ENCODE measurements at places on chromosomes 3 and 15.

- DNase-seq, result no peak
Observed at GRCh38 chr15:76577879-76578512, 241.4 kb downstream of the ISL2 start.

- DNase-seq, result no peak
Observed at GRCh38 chr15:57256939-57257338, 119.4 kb upstream of the CGNL1 start.

DNA sequence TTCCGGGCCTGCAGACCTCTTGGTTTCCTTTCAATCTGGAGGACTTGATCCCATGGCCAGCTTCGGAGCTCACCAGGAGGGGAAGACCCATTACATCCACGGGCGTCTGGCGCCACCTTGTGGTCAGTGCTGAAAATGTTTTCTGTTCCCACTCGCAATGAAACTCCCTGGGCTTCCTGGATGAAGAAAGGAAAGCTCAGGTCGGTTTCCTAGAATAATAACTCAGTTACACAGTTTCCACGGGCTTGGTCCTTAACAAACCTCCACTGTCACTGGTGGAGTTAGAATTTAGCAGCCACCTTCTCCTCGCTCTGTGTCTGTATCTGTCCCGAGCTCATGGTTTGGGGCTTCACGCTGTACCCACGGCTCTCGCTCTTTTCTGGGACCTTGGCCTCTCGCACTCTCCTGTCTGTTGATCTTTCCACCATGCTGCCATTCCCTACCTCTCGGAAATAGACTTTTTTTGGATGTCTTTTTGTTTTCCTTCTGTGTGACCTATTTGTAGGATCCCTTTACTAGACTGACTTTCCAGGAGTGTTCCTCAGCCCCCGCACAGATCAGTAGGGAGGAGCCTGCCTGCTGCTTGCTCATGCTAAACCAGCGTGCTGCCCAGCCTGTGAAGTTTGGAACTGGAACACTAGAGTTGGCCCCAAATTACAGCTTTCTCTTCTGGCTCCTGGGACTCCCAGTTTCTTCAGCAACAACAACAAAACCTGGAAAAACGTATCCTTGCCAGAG lies 56.3 kb downstream of the IL20RB start:
- DNase-seq, result peak; percentile 68

DNA sequence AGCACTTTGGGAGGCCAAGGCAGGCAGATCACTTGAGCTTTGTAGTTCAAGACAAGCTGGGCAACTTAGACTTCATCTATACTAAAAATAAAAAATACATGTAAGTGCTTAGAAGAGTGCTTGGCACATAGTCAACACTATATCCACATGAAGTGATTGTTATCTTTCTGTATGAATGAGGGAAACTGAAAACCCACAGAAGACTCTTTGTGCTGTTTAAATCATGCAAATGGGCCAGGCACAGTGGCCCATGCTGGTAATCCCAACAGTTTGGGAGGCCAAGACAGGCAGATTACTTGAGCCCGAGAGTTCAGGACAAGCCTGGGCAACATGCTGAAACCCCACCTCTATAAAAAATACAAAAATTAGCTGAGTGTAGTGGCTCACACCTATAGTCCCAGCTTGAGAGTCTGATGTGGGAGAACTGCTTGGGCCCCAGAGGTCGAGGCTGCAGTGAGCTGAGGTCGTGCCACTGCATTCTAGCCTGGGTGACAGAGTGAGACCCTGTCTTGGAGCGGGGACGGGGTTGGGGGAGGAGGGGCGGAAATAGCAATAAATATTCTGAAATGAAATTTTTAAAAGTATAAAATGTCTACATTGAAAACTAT lies 129.7 kb downstream of the NR2E3 start:
- no peak for DNase-seq

DNA sequence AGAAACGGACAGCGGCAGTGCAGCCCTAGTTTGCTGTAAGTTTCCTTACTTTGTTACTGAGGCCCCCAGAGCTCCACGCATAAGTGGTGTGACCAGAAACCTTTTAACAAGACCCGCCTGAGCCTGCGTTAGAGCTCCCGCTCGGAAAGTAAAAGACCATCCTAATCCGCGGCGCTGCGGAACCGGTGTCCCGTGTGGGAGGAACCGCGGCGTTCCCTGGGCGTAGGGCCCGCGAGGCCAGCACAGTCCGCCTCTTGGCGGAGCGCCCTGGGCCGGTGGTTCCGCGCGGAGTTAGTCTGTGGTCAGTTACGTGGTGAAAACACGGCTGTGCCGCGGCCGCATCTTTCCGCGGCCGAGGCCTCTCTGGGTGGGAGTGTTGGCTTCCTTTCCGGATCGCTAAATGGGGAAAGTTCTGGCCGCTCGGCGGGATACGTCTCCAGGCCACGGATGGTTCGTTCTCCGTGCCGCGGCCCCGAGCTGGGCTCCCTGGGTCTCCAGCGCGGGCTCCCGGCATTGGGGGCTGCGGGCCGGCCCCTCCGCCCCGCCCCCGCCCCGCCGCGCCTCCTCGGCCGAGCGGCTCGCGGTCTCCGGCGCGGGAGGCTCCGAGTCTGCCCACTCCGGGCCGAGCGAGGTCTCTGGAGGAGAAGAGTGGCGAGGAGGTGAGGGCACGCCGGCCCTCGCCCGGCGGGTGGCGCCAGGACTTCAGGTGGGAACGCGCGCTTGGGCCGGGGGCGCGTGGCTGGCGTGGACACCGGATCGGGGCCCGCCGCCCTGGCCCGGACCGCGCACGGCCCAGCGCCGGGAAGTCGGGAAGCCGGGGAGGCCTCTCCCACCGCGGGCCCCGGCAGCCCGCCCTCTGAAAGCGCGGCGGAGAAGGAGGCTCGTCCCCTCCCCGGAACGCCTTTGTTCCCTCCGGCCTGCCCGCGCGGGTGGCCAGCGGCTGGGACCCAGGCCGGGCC lies 754 bp downstream of the B3GNT5 start:
- no peak for DNase-seq

GRCh38 chr3:118526758-118527513 lies 507.7 kb downstream of the IGSF11 start:
- DNase-seq, result no peak

GRCh38 chr15:76152197-76152596 lies 92.4 kb downstream of the TMEM266 start:
- no peak for DNase-seq

DNA sequence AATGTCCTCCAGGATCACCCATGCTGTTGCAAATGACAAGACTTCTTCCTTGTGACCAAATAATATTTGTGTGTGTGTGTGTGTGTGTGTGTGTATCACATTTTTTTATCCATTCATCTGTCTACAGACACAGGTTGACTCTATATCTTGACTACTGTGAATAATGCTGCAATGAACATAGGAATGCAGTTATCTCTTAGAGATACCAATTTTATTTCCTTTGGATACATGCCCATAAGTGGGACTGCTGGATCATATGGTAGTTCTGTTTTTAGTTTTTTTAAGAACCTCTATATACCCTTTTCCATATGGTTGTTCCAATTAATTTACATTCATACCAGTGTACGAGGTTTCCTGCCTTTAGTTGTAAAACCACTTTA lies 41.7 kb downstream of the GPR176 start:
- DNase-seq, result peak; percentile 30

DNA sequence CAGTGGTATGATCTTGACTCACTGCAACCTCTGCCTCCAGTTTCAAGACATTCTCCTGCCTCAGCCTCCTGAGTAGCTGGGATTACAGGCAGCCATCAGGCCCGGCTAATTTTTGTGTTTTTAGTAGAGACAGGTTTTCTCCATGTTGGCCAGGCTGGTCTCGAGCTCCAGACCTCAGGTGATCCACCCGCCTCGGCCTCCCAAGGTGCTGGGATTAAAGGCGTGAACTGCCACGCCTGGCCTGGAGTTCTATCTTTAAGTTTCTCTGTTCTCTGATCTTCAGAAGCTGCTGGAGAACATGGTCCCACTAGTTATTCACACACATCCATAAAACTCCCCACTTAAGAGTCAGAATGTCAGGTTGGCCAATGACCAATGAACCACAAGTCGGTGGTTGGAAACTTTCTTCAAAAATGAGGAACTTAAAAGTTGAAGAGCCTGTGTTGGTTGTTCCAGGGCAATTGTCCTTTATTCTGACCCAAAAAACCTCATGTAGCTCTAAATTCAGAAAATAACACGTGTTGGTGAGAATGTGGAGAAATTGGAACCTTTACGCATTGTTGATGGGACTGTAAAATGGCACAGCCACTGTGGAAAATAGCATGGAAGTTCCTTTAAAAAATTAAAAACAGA lies 55.9 kb upstream of the PIK3CB start:
- DNase-seq, result no peak

- DNase-seq, result no peak
Observed at GRCh38 chr15:85464471-85464870, 84.1 kb downstream of the AKAP13 start.
